A673 (cell line): ENCODE measurements at places on chromosomes 7 and 10. TPM values are rescaled to one million over a fixed set of nuclear protein-coding genes. Genes with fewer than 3 reads are reported as not detected.

GRCh38 chr7:153640586-153640985 lies 411.6 kb upstream of the DPP6 start:
- DNase-seq = no peak

- DNase-seq = no peak
Observed at GRCh38 chr7:96388166-96388565, 66.3 kb upstream of the SLC25A13 start.

DNA sequence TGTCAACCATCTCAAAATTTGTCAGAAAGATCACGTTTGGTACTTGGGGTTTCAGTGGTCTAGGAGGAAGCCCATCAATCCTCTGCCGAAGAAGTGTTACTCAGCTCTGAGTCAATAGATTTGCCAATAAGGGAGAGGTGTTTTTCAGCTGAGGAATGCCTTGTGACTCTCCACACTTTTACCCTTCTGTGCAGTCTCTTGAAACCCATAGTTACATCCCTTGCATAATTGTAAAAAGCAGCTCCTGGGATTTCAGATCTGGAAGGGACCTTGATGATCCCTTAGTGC lies 47.5 kb downstream of the INSYN2A start:
- DNase-seq = no peak

The CDHR1 gene
- 0.20 TPM in 1 of 2 replicates, not detected in the other for total RNA-seq
